ENCODE measurements at places on chromosomes 6 and 20.

DNA sequence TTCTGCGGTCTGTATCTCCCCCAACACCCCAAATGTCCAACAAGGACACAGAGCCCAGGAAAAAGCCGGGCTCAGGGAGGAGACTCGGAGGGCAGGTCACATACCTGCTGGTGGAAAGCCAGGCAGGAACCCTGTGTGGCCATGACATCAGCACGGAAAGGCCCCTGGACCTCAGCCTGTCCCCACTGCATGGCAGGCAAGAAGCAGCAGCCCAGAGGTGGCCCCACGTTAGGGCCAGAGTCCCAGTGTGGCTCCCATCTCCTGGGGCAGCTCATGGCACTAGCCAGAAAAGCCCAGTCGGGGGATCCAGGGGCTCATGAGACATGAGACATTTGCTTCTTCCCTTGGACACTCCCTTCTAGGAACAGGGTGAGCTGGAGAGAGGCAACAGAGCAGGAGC is 258.7 kb downstream of the DLL1 start:
- no peak for DNase-seq

- no peak for DNase-seq
Measured at GRCh38 chr6:99611148-99611547, 4.5 kb downstream of the PRDM13 start.

DNA sequence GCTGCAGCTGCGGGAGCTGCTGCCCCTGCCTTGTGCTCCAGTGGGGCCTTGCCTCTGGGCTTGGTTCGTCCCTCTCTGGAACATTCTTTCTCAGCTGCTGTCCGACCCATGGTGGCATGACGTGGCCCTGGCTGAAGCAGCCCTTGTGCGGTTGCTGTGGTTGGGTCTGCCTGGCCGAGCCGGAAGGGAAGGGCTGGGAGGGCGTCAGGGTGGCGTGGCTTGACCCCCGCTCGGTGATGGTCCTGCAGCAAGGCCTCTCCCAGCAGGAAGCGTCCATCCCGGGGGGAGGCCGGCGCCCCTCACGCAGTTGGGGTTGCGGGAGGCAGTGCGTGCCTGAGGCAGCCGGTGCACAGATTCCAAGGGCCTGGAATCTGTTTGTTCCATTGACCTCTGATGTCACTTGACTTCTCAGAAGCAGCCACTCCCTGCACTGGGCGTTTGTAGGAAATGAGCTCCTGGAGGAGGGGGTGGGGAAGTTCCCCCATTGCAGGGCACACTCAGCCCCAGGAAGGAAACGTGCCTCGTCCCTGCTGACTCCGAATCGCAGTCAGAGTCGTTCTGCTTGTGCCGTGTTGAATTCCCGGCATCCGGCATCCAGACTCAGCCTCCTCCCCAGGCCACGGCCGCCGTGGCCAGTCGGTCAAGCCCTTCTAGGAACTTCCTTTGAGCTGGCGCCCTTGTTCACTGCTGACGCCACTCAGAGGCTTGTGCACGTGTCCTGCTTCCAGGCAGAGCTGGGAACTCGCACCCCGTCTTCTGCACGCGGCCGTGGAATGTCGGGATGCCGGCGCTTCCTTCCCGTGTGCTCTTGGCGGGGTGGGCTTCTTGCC is 9.7 kb upstream of the TNFRSF6B start:
- DNase-seq = peak; percentile 94

- no peak for DNase-seq
Measured at GRCh38 chr6:9522101-9522500, 892.8 kb downstream of the TFAP2A start.

DNA sequence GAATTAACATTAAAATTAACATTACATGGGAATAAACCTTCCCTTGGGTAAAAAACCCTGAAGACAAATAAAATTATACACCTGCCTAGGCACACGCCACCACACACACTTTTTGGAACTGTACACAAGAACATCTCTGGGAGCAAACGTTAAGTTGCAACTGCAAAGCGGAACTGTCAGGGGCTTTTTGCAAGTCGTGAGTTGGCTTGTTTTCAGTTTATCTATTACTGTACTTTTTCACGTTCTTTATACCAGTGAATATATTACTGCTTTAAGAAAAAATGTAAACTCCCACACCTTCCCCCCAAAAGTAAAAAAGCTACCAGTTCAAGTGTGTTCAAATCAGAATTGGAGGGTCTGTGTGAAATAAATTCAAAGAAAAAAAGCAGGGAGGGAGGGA is 65.5 kb upstream of the NFATC2 start:
- no peak for DNase-seq

GRCh38 chr6:165762876-165763275 is 99.8 kb upstream of the PDE10A start:
- DNase-seq = no peak

- DNase-seq = no peak
Measured at GRCh38 chr6:30810813-30811339, 66.5 kb upstream of the IER3 start.

DNA sequence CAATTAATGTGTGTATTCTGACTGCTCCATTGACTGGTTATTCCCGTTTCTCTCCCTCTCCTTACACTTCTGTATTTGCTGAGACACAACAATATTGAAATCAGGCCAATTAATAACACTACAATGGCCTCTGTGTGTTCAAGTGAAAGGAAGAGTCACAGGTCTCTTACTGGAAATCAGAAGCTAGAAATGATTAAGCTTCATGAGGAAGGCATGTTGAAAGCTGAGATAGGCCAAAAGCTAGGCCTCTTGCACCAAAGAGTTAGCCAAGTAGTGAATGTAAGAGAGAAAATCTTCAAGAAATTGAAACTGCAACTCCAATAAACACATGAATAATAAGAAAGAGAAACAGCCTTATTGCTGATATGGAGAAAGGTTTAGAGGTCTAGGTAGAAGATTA is 489.5 kb upstream of the CITED2 start:
- DNase-seq = no peak

- DNase-seq = no peak
Measured at GRCh38 chr20:54047720-54048119, 22.7 kb downstream of the BCAS1 start.

GRCh38 chr6:73688351-73688750 is 7.7 kb upstream of the CD109 start:
- peak; percentile 37 for DNase-seq

GRCh38 chr6:16766043-16766536 is 4.8 kb upstream of the ATXN1 start:
- DNase-seq = peak; percentile 97

GRCh38 chr6:28135393-28135792 is 6.3 kb upstream of the ZKSCAN8 start:
- DNase-seq = no peak

DNA sequence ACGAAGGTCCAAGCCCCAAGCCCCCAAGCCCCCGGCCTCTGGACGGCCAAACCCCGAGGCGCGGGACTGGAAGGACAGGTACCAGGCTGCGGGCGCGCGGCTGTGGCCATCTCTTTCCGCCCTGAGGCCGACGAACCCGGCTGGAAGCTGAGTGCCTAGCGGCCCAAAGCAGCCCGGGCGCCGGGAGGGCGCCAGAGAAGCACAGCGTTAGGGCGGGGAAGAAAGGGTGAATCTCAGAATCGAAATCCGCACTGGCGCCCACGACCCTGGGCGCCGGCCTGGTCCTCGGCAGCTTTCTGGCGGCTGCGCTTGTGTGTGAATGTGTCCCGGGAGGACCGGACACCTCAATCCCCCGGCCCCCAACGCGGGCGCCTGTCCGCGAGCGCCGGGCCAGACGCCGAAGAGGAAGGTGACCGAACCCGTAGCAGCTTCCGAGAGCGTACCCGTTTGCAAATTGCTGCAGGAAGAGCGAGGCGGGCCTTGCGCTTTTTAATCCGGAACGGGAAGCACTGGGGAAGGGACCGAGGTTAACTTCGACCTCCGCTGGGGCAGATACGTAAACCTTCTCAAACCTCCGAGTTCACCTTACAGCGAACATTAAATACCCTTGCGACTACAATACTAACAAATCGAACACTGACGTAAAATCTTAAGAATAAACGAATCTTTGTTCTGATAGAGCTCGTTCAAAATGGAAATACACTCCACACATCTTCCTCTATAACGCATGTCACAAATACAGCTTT is 2.9 kb downstream of the NRN1 start:
- DNase-seq = peak; percentile 77

DNA sequence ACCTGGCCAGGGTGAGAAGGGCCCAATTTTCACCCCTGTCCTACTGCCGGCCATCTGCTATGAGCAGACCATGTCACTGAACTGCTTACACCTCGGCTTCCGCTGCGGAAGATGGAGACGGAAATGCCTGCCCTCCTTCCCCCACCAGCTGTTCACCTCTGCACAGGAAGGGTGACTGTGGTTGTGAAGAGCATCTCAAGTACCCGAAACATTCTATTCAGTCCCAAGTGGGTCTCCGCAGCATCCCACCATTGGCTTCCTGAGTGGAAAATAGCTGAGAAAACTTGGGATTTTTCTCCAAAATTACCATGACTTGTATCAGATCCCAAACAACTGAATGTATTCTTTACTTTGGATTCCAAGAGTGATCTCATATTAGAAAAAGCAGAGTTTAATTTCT is 16.1 kb downstream of the DOK5 start:
- no peak for DNase-seq

DNA sequence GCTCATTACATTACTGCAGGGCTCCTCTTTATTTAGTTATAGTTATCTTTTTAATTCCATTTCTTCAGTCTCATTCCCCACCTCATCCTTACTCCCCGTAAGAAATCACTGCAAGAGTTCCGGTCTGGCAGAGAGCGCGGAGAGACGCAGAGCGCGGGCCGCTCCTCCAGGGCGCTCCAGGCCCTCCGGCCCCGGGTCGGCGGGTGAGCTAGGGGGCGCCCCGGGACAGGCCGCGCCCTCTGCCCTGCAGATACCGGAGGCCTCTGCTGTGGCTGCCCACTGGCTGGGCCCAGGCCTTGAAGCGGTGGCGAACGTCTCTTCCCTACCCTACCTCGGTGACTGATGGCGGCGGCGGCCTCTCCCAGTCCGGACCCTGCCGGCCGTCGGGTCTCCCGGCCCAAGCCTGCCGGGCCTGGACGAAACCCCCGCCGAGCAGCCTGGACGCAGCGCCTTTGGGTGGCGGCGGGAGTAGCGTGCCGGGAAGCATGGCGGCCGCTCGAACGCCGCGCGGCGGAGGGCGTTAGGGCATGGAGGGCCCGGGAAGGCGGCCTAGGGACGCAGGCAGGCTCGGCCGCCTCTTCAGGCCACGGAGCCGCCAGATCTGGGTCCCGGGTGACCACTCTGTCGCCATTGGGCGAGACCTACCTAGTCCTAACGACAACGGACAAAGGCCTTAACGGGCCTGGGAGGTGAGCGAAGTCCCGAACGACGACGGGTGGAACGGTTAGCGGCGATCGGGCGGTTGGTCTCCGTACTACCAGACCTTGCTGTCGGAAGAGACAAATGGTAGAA is 16.4 kb upstream of the HMGN4 start:
- DNase-seq = peak; percentile 85

DNA sequence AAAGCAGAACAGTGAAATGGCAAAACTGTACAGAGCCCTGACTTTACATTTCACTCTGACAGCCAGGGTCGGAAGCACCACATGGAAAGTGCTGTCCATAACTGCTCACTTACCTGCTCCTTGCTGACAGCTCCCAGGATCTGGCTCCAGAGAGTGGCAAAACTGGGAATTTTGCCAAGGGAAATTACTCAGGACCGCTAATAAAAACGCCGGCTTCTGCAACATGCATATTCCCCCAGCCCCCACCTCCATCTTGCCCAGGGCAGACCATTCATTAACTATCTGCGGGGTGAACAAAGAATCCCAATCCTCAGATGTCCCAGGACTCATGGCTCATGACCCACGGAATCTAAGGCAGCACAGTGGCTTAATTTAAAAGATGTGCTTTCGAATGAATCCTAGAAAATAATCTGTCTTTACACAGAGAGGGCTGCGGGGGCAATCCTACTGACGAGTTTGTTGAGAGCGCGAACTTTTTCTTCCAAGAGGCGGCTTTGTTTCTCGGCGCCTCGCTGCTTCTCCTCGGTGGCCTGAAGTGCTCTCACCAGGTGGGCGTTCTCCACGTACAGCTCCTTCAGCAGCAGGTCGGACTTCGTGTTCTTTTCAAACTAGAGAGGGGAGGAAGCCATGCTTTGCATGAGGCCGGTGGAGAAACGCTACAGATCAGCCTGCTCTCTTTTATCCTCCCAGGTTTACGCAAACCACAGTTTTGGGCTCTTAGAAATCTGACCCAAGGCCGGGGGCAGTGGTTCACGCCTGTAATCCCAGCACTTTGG is 45.8 kb downstream of the GINS1 start:
- DNase-seq = peak; percentile 3

DNA sequence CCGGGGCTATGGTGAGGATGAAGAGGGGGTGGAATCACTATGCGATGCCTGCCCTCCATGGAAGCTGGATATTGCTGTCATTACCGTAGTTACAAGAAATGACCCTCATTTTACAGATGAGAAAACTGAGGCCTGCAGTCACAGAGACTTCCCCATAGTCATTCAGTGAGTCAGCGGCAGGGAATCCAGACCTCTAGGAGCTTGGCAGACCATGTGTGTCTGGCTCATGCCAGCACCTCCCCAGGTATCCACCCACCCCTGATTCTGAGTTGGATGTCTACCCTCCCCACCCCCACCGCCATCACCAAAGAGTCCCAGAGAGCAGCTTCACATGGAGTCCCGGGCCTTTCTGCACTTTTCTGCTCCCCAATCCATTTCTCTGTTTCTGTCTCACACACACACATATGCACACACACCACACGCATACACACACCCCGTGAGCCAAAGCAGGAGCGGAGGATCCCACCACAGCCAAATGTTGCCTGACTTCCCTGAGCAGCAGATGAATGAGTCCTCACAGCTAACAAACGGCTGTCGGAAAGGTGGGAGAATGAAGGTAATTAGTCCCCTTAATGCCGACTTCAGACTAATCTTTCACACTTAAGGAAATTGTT is 24.8 kb downstream of the CDH22 start:
- no peak for DNase-seq

GRCh38 chr20:32972181-32973076 is 31.8 kb downstream of the SUN5 start:
- DNase-seq = no peak

DNA sequence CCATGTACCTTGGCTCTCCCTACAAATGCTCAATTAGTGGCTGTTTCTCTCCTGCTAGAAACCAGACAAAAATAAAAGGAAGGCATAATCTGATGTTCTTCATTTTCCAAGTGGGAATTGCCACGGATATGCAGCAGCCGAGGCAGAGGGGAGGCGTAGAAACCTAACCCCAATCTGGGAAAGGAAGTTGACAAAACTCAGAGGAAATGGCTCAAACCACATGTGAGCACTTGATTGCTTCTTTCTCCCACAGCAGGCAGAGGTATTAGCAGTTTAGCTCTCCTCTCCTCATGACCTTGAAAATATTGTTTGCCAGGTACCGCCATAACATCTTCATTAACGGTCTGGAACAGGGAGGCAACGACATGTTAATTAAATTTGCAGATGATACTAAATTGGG is 3.8 kb upstream of the MLN start:
- DNase-seq = no peak

- no peak for DNase-seq
Measured at GRCh38 chr6:170021579-170021978, 269.3 kb downstream of the DLL1 start.

DNA sequence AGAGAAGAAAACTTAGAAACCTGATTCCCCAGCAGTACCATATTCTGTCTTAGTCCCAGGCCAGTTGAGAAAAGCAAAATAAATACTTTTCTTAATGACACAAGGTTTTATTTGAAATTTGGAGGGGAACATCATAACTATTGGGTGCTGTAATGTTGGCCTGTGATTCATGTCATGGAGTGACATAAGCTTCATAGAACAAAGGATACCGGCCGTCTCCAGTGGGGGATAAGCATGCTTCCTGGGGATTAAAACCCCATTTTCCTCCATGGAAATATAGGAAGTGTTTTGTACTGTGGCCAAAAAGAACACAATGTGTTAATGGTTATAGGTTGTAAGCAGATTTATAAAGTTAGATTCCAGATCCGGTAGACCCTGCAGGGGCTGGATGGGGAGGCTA is 18.0 kb downstream of the MTHFD1L start:
- peak; percentile 49 for DNase-seq

All from GM23248 (cell line).